ENCODE measurements at places on chromosomes 6 and 20. TPM values are rescaled to one million over a fixed set of nuclear protein-coding genes. Genes with fewer than 3 reads are reported as not detected.
A peak's percentile ranks its signal among the peaks of the same experiment; 100 is the strongest.

- DNase-seq = no peak
Measured at GRCh38 chr6:26215585-26216358, 128.5 kb downstream of the HFE start.

DNA sequence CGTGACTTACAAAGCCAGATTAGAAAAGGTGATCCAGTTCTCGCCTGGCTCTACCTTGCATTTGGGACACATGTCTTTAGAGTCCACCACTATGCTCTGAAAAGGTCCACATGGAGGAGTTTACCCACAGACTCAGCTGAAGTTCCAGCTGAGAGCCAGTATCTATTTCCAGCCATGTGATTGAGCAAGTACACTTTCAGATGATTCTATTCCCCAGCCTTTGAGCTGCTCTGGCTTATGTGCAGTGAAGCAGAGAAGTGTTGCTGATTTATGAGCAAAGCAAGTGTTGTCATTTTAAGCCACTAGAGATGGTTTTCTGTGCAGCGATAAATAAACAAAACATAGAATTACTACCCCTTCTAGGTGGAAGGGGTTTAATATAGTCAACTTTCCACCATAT lies 520.8 kb upstream of the RNF217 start:
- DNase-seq = no peak

DNA sequence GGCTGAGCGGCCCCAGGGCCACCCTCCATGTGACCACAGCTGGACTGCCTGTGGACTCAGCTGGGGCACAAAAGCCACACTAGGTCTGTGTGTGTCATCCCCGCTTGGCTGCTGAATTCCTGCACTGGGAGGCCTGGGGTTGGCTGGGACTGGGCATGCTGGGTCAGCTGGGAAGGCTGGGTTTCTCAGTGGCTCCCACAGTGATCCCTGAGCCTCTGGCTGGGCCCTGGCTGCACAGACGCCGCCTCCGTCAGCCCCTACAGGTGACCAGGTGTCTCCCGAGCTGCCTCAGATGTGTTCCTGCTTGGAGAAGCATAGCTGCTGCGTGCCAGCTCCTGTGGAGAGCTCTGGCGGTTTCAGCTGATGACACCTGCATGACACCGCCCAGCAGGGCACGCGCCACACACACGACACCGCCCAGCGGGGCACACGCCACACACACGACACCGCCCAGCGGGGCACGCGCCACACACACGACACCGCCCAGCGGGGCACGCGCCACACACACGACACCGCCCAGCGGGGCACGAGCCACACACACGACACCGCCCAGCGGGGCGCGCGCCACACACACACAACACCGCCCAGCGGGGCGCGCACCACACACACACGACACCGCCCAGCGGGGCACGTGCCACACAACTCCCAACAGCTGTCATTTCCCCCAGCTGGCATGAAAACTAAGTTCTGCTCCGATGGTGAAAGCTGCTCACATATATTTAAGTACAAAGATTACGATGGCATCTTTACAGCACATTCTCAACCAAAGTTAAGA lies 88.8 kb downstream of the TAF4 start:
- no peak for DNase-seq

DNA sequence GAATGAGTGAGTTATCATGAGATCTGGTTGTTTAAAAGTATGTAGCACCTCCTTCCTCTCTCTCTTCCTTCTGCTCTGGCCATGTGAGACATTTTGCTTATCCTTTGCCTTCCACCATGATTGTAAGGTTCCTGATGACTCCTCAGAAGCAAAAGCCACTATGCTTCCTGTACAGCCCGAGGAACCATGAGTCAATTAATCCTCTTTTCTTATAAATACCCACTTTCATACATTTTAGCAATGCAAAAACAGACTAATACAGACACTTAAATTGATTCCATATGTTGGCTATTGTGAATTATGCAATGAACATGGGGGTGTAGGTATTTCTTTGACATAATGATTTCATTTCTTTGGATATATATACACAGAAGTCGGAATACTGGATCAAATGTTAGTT lies 792.8 kb upstream of the EYS start:
- no peak for DNase-seq

- no peak for DNase-seq
Measured at GRCh38 chr6:152404086-152404857, 232.9 kb downstream of the SYNE1 start.

The POU3F2 gene
- total RNA-seq = not detected

The PNPLA1 gene
- 40.3 TPM for total RNA-seq

The ZBP1 gene
- not detected for total RNA-seq

DNA sequence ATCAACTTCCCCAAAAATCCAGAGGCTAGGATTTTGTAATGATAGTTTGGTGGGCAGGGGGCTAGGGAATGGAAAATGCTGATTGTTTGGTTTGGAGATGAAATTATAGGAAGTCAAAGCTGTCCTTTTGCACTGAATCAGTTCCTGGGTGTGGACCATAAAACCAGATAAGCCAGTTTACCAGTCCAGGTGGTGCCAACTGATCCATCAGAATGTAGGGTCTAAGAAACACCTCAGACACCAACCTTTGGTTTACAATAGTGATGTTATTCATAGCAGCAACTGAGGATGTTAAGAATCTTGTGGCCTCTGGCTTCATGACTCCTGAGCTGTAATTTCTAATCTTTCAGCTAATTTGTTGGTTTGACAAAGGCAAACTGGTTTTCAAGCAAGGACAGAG lies 496.6 kb upstream of the EPHA7 start:
- no peak for DNase-seq

The FILIP1 gene
- 0.08 TPM for total RNA-seq

The POM121L2 gene
- total RNA-seq = not detected

DNA sequence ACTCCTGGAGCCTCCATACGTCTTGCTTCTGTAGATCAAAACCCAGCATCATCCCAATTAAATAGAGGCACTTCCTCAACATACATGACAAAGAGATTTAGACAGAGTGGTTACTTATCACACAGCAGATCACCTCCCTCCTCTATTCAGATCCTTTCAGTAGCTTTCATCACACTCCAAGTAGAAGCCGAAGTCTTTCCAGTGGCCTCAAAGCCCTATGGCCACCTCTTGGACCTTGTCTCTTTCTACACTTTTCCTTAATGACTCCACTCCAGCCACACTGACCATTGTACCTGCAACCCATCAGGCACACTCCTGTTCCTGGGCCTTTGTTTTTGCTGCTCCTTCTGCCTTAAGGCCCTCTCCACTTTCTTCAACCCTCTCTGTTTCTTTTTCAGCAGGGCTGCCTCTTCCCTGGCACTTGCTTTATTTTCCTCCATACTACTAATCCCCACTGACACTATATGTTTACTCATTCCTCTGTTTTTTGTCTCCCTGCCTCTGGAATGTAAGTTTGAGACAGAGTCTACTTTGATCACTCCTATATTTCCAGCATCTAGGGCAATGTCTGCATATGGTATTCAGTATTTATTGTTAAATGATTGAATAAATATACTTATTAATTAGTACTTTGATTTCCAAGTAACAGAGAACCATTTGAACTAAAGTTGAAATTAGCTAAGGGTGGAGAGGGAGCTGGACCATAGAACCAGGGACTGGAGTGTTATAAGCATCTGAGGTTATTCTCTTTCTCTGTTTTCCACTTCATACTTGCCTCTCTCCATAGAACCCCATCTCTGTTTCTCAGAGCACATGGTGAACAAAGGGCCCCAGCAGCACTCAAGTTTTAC lies 43.4 kb upstream of the TRAM2 start:
- DNase-seq = no peak

The UTRN gene
- 101 TPM for total RNA-seq

- no peak for DNase-seq
Measured at GRCh38 chr6:11096109-11096508, 2.5 kb downstream of the SMIM13 start.

The MAS1 gene
- total RNA-seq = not detected

GRCh38 chr20:8346700-8347270 lies 214.7 kb downstream of the PLCB1 start:
- no peak for DNase-seq

DNA sequence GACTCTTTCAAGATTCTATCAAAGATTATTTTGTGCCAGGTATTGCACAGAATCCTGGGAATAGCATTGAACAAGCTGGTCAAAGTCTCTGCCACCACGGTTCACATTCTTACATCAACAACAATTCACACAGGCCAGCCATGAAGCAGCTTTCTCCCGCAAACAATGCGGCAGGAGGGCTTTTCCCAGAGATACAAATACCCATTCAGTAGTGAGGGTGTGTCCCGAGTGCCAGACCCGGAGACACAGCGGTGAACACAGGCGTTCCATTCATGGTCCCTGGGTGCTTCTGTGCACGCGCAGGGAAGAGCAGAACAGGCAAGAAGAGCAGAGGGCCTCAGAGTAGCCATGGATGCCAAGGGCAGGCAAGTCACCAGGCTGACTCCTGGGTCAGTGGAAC lies 83.3 kb upstream of the PDE10A start:
- DNase-seq = no peak

The CCN6 gene
- total RNA-seq = not detected

- no peak for DNase-seq
Measured at GRCh38 chr6:117791012-117791411, 115.7 kb downstream of the NUS1 start.

The TMEM170B gene
- 1.4 TPM for total RNA-seq

DNA sequence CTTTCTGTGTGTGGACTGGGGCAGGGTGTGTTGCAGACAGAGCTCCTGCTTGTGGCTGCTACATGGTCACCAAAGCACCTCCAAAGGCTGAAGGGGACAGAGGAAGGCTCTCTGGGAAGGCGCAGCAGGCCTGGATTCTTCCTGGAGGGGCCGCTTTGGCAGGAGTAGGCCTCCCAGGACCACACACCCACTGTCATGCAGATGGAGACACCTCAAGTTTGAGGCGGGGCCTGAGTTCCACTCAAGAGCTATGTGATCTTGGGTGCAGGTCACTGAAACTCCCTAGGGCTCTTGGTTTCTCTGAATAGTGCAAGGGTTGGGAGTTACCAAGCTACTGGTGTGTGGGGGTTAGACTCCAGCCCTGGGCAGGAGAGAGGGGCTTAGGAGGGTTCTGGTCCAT lies 27.9 kb downstream of the EFCAB8 start:
- no peak for DNase-seq

GRCh38 chr6:88020439-88020838 lies 27.2 kb upstream of the SPACA1 start:
- no peak for DNase-seq

GRCh38 chr20:43749734-43750294 lies 23.0 kb upstream of the GTSF1L start:
- DNase-seq = peak; percentile 82

DNA sequence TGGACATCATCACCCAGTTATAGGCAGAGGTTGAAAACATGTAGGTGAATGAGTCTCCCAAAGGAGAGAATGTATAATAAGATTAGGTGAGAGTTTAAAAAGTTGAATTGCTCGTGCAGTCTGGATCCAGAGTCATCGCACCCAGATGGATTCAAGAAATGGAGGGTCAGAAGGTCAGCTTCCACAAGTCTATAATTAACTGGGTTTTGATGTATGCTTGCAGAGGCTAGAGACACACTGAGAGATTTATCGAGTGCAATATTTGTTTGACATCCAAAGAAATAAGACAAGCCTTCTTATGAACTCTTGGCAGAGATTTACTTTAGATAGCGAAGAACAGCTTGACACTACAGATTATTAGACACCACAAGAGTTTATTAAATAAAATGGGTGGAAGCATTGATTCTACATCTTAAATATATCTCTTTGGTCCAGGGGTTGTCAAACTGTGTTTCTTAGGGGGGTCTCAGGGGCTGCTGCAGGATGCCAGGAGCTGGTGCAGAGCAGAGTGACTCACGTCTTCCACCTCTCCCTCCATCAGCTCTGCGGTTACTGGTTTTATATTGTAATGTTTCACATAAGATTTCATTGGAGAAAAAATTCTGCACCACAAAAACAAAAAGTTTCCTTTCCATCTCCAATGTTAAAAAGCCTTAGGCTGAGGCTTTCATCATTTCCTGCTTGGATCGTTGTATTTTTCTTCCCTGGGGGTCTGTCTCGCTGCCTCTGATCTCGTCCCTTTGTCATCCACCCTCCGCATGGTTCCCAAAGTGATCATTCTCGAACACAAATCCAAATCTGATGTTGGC lies 176.2 kb upstream of the AHI1 start:
- no peak for DNase-seq

GRCh38 chr6:116326996-116327395 lies 43.8 kb upstream of the DSE start:
- no peak for DNase-seq

The SSTR4 gene
- total RNA-seq = not detected

The TPD52L1 gene
- 180 TPM for total RNA-seq

GRCh38 chr6:13268913-13269518 lies 59.3 kb downstream of the TBC1D7 start:
- no peak for DNase-seq

The C6orf118 gene
- total RNA-seq = not detected

- no peak for DNase-seq
Measured at GRCh38 chr6:116847227-116847626, 18.3 kb upstream of the GPRC6A start.

The BEND6 gene
- not detected for total RNA-seq

The ZNF391 gene
- total RNA-seq = 1.4 TPM

The ERVFRD-1 gene
- not detected for total RNA-seq

The PPP1R14C gene
- 44.3 TPM for total RNA-seq

- DNase-seq = no peak
Measured at GRCh38 chr6:3683331-3683730, 68.2 kb downstream of the PXDC1 start.

- DNase-seq = no peak
Measured at GRCh38 chr6:5553767-5554166, 292.5 kb downstream of the FARS2 start.

GRCh38 chr20:40922865-40923264 lies 105.8 kb upstream of the TOP1 start:
- DNase-seq = no peak

Data from suprapubic skin (tissue), 4 donors.